ENCODE measurements at places on chromosomes 5 and 9. TPM values are rescaled to one million over a fixed set of nuclear protein-coding genes. Genes with fewer than 3 reads are reported as not detected.

GRM6 gene
- polyA plus RNA-seq, result 2.1 TPM

TXNDC8 gene
- not detected for polyA plus RNA-seq

PPP2R2B gene
- polyA plus RNA-seq, result 13.4 TPM

ACSL6 gene
- polyA plus RNA-seq, result 1.8 TPM

BARHL1 gene
- polyA plus RNA-seq, result 0.12 TPM

CDH9 gene
- 7.3 TPM for polyA plus RNA-seq

ELOVL7 gene
- polyA plus RNA-seq, result 16.1 TPM

SUSD3 gene
- 13.3 TPM for polyA plus RNA-seq

PTPRD gene
- polyA plus RNA-seq, result 122 TPM

AIF1L gene
- 490 TPM for polyA plus RNA-seq

PCDHB5 gene
- 9.5 TPM for polyA plus RNA-seq

ENTR1 gene
- 45.2 TPM for polyA plus RNA-seq

FBXL7 gene
- 26.1 TPM for polyA plus RNA-seq

IL5 gene
- polyA plus RNA-seq, result not detected

DRD1 gene
- not detected for polyA plus RNA-seq

ADAMTSL2 gene
- 1.9 TPM for polyA plus RNA-seq

RNF208 gene
- 12.8 TPM for polyA plus RNA-seq

PTGES2 gene
- polyA plus RNA-seq, result 52.4 TPM

CCL21 gene
- 50.9 TPM for polyA plus RNA-seq

ITGA2 gene
- polyA plus RNA-seq, result 22.8 TPM
